CD4-positive, alpha-beta T cell treated with Interleukin-17A for 1 hour (primary cell): ENCODE measurements at places on chromosomes 4 and X.

GRCh38 chrX:74085642-74086236 is 218.2 kb upstream of the ZCCHC13 start:
- DNase-seq, result no peak

DNA sequence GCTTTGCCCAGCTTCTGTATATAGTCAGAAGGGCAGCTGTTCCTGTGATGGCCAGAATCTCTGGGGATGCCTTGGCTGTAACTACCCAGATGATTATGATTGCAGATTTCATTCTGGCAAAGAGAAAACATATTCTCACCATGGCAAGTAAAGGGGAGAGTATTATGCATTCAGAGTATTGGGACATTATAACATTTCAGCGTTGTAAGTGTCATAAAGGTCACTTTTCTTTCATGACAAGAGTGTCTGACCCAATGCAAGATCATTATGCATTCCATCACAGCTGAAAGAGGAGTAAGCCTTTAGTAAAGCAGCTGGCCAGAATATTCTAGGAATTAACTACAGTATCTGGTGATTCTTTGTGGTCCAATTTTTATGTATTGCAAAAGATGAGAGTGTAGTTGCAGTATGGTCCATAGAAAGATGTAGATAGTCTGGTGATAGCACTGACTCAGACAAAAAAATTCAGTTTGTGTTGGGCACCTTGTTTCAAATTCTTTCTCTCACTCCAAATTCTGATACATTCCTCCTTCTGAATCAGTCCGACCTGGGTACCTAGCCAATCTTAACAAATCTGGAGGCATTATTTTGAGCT is 2366.3 kb downstream of the PCDH7 start:
- no peak for DNase-seq

GRCh38 chr4:169272265-169272886 is 1.6 kb upstream of the SH3RF1 start:
- no peak for DNase-seq

GRCh38 chr4:31051565-31051964 is 331.4 kb downstream of the PCDH7 start:
- DNase-seq, result no peak

GRCh38 chrX:77446029-77446585 is 1.1 kb upstream of the FGF16 start:
- DNase-seq, result no peak

GRCh38 chr4:38279077-38279476 is 318.9 kb downstream of the PTTG2 start:
- DNase-seq, result no peak

DNA sequence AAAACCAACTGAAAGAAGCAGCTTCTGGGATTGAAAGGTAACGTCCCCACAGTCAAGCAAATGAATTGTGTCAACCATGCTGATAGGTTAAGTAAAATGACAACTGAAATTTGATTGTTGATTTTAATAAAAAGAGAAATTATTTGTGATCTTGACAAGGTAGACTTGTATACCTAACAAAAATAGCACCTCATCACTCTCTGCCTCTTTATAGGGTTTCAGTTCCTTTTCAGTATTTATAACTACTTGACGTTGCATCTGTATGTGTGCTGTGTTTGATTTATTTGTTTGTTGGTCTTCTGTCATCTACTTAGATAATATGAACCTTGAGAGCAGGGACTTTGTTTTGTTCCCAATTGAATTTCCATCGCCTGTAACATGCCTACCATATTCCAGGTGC is 7.9 kb upstream of the PPP3CA start:
- no peak for DNase-seq

- no peak for DNase-seq
These were observed 77.8 kb downstream of the CD38 start for GRCh38 chr4:15855804-15856475.

GRCh38 chr4:75302648-75303047 is 211.6 kb downstream of the RCHY1 start:
- DNase-seq, result no peak

DNA sequence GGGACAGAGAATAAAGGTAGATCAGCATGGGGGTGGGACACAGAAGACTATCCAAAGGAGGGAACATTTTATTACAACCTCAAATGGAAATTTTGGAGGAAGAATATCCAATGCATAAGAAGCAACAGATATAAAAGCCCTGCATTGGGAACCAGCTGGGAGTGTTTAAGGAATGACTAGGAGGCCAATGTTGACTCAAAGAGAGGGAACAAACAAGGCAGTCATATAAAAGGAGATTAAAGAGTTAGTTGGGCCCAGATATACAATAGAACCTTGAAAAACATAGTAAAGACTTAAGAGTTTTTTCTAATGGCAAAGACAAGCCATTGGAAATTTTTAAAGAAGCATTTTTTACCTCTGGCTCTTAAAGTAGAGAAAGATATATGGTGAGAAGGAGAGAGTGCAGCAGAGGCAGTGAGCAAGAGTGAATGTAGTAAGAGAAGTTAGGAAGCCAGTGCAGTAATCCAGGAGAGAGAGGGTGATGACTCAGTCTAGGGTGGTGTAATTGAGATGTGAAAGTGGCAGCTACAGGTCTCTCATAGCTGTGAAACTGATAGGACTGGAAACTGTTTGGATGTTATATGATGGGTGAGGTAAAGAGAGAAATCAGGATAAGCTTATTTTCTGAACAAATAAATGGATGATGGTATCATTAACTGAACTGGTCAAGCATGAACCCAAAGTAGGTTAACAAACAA is 182.2 kb upstream of the ATOH1 start:
- no peak for DNase-seq

- DNase-seq, result no peak
These were observed 4.1 kb downstream of the PCSK1N start for GRCh38 chrX:48831136-48831908.

DNA sequence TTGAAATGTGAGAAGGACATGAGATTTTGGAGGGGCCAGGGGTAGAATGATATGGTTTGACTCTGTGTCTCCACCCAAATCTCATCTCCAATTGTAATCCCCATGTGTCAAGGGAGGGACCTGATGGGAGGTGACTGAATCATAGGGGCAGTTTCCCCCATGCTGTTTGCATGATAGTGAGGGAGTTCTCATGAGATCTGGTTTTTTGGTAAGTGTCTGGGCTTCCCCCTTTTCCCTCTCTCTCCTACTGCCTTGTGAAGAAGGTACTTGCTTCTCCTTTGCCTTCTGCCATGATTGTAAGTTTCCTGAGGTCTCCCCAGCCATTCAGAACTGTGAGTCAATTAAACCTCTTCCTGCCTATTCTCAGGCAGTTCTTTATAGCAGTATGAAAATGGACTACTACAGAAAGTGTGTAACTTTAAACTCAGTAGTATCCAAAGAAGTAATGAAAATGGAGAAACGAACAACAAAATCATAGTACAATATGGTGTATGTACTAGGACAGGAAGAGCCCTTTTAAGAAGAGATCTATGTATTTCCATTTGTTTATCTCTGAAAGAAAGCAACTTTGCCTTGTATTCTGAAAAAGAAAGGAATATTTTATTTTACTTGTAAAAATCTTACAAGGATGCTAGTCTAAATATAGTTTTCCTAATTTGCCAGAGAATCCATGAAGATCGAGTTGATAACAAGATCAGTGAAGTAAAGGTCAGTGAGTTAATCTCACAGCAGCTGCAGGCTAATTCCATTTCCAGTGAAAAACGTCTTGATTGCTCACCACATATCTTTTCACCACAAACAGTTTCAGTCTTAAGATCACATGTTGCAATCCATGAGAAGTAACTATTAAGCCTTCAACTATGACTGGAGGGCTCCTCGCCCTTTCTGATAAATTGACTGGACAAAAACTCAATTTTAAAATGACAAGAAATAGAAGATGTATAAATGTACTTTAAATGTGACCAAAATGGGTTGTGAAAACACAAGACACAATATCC is 20.5 kb downstream of the PKD2 start:
- DNase-seq, result no peak

DNA sequence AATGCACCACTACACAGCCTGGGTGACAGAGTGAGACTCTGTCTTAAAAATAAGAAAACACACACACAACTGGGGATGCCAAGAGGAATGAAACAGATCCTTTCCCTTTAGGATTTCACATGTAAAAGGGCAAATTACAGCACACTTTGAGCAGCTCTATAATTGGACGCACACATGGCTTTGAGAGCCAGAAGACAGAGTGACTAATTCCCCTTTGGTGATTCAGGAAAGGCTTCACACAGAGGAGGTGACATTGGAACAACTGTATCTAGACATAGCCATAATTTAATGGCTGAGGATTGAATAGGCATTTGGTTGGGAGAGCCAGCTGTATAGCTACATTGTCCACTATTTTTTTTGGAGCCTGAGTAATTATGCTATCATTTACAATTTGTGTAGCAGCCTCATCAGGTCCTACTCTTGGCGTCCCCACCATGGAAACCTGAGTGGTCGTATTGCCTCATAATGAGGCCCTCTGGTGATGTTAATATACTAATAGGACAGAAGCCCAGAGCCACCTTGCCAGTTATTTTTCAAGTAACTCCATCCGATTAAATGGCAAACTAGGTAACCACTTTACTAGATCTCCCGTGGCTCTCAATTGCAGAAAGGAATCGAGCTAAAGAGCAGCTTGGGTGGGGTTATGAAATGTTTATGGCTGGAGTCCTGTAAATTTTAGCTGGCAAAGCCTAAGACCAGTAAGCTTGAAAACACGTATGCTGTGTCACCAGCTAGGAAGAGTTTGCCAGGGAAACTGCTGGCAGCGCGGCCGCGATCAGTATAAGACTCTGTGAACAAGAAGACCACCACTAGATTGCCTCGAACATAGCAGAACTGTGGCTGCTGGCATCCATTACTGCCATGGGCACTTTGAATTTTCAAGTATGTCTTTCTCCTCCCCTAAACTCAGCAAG is 8.5 kb upstream of the PPEF1 start:
- DNase-seq, result no peak

GRCh38 chr4:71907782-71908181 is 123.9 kb upstream of the GC start:
- no peak for DNase-seq

DNA sequence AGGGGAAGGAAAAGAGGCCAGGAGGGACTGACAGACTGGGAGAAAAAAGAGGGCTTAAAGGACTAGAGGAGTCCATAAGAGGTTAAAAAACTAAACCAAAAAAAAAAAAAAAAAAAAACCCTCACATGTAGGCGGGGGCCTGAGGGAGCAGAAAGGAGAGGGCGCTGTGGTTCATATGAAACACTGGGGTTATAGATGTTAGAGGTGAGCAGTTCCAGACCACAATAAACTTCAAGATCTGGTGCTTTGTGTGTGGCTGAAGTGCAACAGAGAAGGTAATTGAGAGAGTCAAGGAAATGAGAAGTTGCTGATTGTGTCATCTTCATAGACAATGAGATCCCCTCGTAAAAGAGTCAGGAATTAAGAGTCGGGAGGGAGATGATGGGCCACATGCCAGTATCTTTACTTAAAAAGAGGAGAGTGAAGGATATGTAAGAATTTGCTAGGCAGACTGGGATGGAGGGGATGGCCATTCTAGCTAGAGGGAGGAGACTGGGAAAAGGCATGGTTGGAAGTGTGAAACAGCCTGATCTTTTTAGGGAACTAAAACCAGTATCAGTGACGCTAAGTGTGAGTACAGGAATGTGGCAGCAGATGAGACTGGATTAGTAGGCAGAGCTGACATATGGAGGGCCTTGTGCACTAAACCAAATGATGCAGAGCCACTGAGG is 18.4 kb upstream of the OGT start:
- peak; percentile 55 for DNase-seq

DNA sequence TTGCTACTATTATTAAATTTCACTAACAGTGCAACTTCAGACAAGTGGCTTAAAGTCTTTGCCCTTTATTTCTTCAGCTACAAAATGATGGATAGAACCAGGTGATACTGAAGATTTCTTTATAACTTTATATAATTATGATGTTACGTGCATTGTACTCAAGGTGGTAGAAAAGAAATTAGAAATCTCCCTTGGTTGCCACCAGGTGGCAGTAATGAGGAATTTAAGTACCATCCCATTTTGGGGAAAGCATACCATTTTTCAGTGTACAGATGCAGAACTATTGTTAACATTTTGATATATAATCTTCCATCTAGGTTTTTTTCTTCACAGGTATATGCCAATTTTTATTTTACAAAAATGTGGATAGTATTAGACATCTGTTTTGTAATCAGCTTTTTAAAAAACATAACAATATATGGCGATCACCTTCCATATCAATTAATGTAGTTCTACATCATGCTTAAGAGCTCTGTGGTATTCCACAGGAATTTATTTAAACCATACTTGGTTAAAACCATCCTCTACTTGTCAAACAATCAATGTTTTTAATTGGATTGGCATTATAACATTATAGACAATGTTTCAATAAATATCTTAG is 37.7 kb upstream of the RAB33B start:
- peak; percentile 58 for DNase-seq

- DNase-seq, result peak; percentile 79
These were observed 41.5 kb downstream of the DTHD1 start for GRCh38 chr4:36322921-36323354.

DNA sequence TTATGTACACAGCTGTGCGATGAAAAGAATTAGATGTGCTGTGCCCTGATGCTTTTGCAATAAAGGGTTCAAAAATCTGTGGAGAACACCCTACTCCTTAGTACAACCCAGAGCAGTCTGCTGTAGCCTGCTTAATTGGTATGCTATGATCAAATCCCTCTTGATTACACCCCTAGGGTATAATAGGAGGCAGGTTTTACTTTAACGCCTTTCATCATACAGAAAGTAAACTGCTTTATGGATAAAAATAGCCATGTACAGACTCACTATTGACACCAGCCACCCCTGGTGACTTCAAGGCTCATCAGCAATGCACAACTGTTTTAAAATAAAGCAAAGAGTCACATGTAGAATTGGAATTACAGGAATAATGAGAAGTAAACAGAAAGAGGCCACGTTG is 315.3 kb downstream of the DMD start:
- no peak for DNase-seq

- no peak for DNase-seq
These were observed 34.5 kb upstream of the SCRG1 start for GRCh38 chr4:173433447-173433846.

DNA sequence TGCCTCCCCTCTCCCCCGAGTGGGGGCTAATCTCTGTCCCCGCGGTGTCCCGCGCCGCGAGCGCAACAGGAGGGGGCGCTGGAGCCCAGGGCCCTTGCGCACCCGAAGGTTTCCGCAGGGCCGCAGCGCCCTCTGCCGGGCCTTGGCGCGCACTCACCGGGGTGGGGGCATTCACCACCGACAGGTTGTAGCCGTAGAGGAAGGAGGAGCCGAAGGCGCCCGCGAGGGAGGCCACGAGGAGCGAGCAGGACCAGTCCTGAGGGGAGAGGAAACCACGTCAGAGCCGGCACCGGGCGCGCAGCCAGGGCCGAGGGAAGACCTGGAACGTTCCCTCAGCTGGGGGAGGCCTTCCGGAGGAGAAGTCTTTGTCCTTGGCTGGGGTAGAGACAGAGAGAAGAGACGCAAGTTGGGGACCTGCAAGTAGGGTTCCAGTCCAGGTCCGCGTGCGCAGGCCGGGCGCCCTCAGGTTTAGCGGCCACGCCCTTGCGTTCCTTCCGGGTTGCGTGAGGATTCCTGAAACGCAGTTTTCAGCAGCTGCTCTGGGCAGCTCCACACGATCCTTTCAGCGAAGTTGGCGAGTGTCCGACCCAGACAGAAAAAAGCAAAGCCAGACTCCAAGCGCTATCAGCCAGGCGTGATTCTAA is 2.4 kb downstream of the SLC2A9 start:
- peak; percentile 95 for DNase-seq

- DNase-seq, result no peak
These were observed 103.0 kb downstream of the ANXA5 start for GRCh38 chr4:121593760-121594159.
